ENCODE measurements at places on chromosomes 6 and 20. TPM values are rescaled to one million over a fixed set of nuclear protein-coding genes. Genes with fewer than 3 reads are reported as not detected.

- H3K27me3 ChIP-seq = no peaks in the 10 kb centered on the region
- no peak for DNase-seq
- peaks cover 99% of the 10 kb centered on the region for H3K4me1 ChIP-seq
- H3K36me3 ChIP-seq = no peaks in the 10 kb centered on the region
- peak overlapping the region; percentile 47 for H3K4me3 ChIP-seq
Measured at GRCh38 chr6:44057238-44057930, 69.9 kb downstream of the MRPL14 start.

DNA sequence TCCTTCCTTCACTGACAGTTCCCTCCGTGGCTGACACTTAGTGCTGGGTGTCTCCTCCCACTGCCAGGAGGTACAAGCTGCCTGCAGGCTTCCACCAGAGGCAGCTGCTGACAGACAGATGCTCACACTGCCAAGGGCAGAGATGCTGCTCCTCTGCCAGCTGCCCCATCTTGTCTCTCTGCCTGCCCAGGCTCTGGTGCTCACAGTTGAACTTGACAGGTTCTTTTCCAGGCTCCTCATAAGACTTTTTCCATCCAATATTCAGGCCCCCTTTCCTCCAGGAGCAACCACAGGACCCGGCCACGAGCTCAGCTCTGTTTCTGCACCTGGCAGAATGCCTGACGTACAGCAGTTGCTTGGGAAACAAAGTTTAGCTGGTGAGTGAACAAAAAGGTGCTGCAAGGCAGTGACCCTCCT is 79.8 kb downstream of the PSMB1 start:
- peaks cover 17% of the 10 kb centered on the region for H3K27me3 ChIP-seq
- H3K4me1 ChIP-seq = no peaks in the 10 kb centered on the region
- no peak for DNase-seq
- H3K36me3 ChIP-seq = no peaks in the 10 kb centered on the region
- H3K4me3 ChIP-seq = no peak overlapping the region

DNA sequence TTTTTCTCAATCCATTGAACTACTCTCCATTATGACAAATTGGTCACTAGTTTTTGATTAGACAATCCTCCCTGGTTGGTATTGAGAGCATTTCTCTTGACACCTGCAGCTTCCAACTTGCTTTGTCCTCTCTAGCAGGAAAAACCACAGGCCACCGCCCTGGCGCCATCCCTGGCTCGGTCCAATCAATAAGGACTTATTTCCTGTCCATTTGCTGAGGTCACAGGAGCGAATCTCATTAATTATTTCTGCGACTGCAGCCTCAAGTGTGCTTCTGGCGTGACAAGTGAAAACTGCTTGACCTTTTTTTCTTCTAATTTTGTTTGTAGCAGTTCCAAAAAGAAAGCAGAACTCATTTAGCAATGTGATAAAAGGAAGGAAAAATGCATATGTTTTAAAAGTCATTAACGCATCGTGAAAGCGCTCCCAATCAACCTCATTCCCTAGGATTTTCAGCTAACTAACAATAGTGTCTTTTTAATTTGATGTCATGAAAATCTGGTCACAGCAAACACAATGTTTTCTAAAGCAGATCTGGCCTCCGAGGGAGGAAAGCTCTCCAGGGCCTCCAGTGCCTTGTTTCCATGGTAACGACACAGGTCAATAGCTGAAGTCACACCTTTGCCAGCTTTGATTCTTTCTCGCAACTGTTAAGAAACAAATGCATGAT is 39.0 kb upstream of the BEND3 start:
- no peaks in the 10 kb centered on the region for H3K27me3 ChIP-seq
- no peak overlapping the region for H3K27ac ChIP-seq
- DNase-seq = no peak
- H3K36me3 ChIP-seq = no peaks in the 10 kb centered on the region
- H3K4me1 ChIP-seq = peaks cover 7% of the 10 kb centered on the region

DNA sequence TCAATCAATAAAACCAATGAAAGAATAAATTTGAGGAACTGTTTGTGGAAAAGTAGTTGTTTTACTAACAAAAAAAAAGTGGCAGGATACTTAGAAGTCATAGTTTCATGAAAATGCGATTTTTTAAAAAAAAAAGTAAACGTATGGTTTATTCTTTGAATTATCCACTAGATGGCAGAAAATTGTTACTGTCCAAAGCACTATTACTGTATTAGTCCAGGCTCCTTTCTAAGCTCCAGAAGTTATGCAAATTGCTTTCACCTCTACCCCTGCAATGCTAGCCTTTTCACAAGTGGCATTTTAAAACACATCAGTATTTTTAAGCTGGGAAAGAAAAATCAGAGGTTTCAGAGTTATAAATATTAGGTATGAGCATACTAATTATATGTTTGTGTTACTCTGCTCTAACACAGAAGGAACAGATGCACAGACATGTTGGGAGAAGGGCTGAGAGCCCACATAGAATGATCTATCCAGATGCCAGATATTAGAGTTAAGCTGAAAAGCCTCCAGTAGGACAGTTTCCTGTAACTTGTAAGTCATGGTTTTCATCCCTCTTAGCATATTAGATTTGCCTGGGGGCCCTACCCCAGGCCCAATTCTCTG is 63.9 kb downstream of the FHL5 start:
- H3K27me3 ChIP-seq = no peaks in the 10 kb centered on the region
- DNase-seq = peak; percentile 19

The GHRH gene
- not detected for total RNA-seq

The ADGB gene
- total RNA-seq = not detected

DNA sequence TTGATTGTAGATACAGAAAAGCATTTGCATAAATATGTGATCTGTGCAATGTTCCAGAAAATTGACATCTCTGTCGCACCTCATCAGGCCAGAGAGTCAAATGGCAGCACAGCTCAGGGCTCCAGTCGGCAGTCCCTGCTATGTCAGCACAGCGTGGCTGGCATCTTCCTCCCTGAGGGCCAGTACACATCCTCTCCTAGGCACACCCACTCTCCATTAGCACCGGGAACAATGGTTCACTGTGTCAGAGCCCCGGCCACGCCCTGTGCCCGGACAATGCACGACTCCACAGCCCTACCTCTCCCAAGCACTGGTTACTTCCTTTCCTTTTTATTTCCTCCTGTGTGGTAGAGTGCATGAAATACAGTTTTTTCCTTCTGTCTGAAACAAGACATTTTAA is 114.9 kb downstream of the FOXC1 start:
- H3K36me3 ChIP-seq = no peaks in the 10 kb centered on the region
- no peak overlapping the region for H3K27ac ChIP-seq
- no peaks in the 10 kb centered on the region for H3K27me3 ChIP-seq
- no peak overlapping the region for H3K4me3 ChIP-seq

The LHFPL5 gene
- total RNA-seq = not detected

DNA sequence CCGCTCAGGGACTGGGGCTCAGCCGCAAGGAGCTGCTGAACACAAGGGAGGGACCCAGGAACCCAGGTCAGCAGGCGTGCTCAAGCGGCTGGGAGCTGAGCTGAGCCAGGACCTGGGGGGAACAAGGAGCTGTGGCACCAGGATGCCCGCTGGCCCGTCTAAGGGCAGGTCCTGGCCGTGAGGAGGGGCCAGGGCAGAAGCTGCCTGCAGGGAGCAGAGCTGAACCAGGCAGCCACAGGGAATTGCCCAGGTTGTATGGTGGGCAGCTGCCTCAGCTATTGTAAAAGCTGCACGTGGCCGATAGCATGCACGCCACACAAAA is 133.3 kb downstream of the AGPAT4 start:
- H3K4me3 ChIP-seq = no peak overlapping the region
- H3K27ac ChIP-seq = no peak overlapping the region
- peaks cover 18% of the 10 kb centered on the region for H3K36me3 ChIP-seq
- H3K27me3 ChIP-seq = no peaks in the 10 kb centered on the region
- DNase-seq = no peak

DNA sequence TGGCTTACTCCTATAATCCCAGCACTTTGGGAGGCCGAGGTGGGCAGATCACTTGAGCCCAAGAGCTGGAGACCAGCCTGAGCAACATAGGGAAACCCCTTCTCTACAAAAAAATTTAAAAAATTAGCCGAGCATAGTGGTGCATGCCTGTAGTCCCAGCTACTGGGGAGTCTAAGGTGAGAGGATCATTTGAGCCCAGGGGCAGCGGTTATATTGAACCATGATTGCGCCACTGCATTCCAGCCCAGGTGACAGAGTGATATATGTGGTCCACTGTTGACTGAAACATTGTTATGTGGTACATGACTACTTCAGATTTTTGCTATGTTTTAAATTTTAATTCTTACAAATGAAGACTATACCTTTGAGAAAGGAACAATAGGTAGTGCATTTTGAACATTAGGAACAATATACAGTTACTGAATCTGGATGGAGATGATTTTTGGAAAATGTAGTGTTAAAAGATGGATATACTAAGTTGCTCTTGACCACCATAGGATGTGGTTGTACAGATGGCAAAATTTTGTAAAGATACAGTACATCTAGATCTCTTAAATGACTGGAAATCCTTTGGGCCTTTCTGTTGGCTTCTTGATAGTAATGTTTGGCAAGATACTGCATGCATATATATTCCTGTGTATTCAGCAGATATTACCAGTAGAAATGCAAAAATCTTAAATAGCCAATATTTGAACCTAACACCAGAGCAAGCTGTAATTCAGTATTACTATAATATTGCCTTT is 35.9 kb downstream of the MAPK14 start:
- DNase-seq = no peak
- no peaks in the 10 kb centered on the region for H3K27me3 ChIP-seq
- H3K4me1 ChIP-seq = peaks cover 45% of the 10 kb centered on the region
- H3K27ac ChIP-seq = no peak overlapping the region

The KCNB1 gene
- 0.11 TPM for total RNA-seq

- H3K27me3 ChIP-seq = no peaks in the 10 kb centered on the region
- DNase-seq = no peak
- no peak overlapping the region for H3K4me3 ChIP-seq
- H3K4me1 ChIP-seq = no peaks in the 10 kb centered on the region
- no peak overlapping the region for H3K27ac ChIP-seq
Measured at GRCh38 chr20:55888685-55889084, 116.6 kb downstream of the CBLN4 start.

DNA sequence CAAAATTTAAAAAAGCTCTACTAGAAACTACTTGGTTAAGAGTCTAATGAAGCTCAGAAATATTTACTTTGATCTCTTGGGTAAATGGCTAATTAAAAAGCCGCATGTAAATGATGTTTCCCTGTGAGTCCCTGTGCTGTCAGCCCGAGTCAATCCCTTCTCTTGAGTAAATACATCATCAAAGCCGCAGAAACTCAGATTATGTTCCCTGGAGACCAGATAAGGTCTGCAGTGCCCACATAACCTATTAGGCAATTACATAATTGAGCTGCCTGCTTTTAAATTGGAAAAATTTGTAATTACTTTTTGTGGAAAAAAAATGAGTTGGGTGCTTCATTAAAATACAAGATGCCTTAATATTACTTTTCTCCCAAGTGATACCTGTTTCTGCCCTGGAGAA is 83.1 kb downstream of the KIZ start:
- no peaks in the 10 kb centered on the region for H3K27me3 ChIP-seq
- no peak overlapping the region for H3K27ac ChIP-seq
- H3K4me3 ChIP-seq = no peak overlapping the region
- DNase-seq = no peak

- no peaks in the 10 kb centered on the region for H3K36me3 ChIP-seq
- no peak for DNase-seq
- peak within 1 kb of the TSS; percentile 80 for H3K4me3 ChIP-seq
- peak within 1 kb of the TSS; percentile 66 for H3K27ac ChIP-seq
- peaks cover 57% of the 10 kb centered on the region for H3K4me1 ChIP-seq
Measured at GRCh38 chr6:10521104-10521808, at the start of gene GCNT2. Gene GCNT2, plus strand, starts transcription at chr6:10521351. Its CDS starts 7,561 bp downstream, at chr6:10528912.

DNA sequence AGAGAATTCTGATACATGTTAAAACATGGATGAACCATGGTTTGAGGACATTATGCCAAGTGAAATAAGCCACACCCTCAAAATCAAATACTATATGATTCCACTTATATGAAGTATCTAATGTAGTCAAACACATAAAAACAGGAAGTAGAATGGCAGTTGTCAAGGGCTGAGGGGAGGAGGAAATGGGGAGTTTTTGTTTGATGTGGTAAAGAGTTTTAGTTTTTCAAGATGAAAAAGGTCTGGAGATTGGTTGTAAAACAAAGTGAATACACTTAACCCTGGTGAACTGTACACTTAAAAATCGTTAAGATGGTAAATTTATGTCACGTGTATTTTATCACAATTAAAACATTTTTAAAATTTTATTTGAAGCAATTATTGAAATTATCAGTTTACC is 127.4 kb upstream of the GRIK2 start:
- no peak for DNase-seq
- peaks cover 11% of the 10 kb centered on the region for H3K36me3 ChIP-seq
- no peak overlapping the region for H3K4me3 ChIP-seq
- peaks cover 3% of the 10 kb centered on the region for H3K27me3 ChIP-seq

DNA sequence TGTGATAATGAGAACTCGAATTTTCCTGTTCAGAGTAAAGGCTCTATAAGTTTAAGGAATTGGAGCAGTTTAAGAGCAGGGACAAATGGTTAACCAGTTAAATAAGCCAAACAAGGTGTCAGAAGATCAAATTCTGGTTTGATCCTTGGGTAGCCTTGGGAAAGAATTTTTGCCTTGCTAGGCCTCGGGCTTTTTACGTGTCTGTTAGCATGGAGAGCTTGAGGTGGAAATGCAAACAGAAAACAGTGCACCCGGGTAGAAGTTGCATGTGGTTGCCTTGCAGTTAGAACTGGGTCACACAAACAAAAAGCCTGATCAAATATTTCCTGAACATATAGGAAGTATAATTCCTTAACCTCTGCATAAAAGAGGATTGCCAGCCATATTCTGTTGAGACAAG is 58.3 kb downstream of the RIN2 start:
- no peak for DNase-seq
- peaks cover 16% of the 10 kb centered on the region for H3K36me3 ChIP-seq
- H3K4me3 ChIP-seq = peak overlapping the region; percentile 77
- H3K27me3 ChIP-seq = 0 out of 2 replicates have a peak, but pooled peaks cover 4% of the 10 kb centered on the region

DNA sequence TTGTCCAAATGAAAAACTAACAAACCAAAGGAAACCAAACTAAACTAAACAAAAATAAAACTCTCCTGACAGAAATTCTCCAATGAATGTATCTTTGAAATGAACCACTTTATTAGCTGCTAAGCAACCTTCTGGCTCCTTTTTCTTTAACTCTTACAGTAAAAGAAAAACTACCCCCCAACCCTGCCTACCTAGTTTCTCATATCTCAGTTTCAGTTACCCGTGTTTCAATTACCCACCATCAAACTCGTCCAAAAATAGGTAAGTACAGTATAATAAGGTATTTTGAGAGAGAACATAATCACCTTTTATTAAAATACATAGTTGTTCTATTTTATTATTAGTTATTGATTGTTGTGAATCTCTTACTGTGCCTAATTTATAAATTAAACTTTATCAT is 177.4 kb upstream of the THEMIS start:
- H3K36me3 ChIP-seq = peaks cover 50% of the 10 kb centered on the region
- peak overlapping the region; percentile 36 for H3K27ac ChIP-seq
- peaks cover 23% of the 10 kb centered on the region for H3K4me1 ChIP-seq
- H3K27me3 ChIP-seq = peaks cover 2% of the 10 kb centered on the region
- no peak for DNase-seq

The ADTRP gene
- total RNA-seq = 0.71 TPM

- no peaks in the 10 kb centered on the region for H3K36me3 ChIP-seq
- H3K4me1 ChIP-seq = 0 out of 2 replicates have a peak, but pooled peaks cover 7% of the 10 kb centered on the region
- H3K27ac ChIP-seq = no peak overlapping the region
- no peak overlapping the region for H3K4me3 ChIP-seq
Measured at GRCh38 chr6:155543166-155543847, 87.7 kb upstream of the NOX3 start.

The CST4 gene
- not detected for total RNA-seq

GRCh38 chr20:17782768-17783167 is 83.0 kb downstream of the BANF2 start:
- DNase-seq = no peak
- H3K27ac ChIP-seq = no peak overlapping the region
- peaks cover 11% of the 10 kb centered on the region for H3K4me1 ChIP-seq
- H3K36me3 ChIP-seq = no peaks in the 10 kb centered on the region
- H3K4me3 ChIP-seq = no peak overlapping the region

- DNase-seq = peak; percentile 52
- peak overlapping the region; percentile 94 for H3K4me3 ChIP-seq
- peak overlapping the region; percentile 95 for H3K27ac ChIP-seq
- H3K27me3 ChIP-seq = peaks cover 17% of the 10 kb centered on the region
- peaks cover 55% of the 10 kb centered on the region for H3K4me1 ChIP-seq
Measured at GRCh38 chr20:17680836-17681725, 961 bp downstream of the RRBP1 start.
